ENCODE measurements at places on chromosomes 11 and 22.
A peak's percentile ranks its signal among the peaks of the same experiment; 100 is the strongest.

GRCh38 chr11:61954851-61955421 lies 4.8 kb downstream of the BEST1 start:
- DNase-seq, result no peak

- peak; percentile 84 for DNase-seq
Measured at GRCh38 chr11:32809313-32809712, 14.9 kb upstream of the CCDC73 start.

GRCh38 chr11:62400760-62401159 lies 18.1 kb upstream of the SCGB1A1 start:
- no peak for DNase-seq

DNA sequence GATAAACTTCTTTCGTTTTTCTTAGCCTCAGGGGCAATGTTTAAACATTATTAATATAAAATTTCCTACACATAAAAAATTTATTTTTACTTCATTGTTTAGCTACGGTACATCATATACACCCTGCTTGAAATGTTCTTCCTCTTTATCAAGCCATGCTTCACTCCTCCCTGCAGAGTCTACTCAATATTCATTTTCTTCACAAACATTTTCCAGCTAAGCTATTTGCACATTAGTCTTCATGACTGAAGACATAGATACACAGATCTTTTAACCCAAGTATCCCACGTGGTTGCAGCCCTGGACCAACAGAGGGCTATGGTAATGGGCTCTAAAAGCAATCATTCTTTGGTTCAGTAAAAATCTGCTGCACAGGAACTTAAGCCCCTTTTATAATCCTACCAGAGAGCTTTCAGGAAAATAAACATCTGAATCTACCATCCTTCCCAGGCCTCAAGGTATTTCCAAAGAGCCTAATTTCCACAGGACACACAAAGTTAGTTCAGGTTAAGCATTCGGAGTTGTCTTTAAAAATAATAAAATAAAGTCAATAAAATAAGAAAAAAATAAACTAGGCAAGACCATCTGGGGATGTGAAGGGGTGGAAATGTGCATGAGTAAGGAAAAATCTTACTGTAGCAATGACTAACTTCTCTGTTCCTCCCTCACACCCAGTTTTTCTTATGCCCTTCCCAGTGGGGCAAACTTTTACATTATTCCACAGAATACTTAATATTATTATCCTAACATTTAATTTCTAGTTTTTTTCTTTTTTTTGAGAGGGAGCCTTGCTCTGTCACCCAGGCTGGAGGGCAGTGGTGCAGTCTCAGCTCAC lies 21.6 kb upstream of the OR6X1 start:
- no peak for DNase-seq

DNA sequence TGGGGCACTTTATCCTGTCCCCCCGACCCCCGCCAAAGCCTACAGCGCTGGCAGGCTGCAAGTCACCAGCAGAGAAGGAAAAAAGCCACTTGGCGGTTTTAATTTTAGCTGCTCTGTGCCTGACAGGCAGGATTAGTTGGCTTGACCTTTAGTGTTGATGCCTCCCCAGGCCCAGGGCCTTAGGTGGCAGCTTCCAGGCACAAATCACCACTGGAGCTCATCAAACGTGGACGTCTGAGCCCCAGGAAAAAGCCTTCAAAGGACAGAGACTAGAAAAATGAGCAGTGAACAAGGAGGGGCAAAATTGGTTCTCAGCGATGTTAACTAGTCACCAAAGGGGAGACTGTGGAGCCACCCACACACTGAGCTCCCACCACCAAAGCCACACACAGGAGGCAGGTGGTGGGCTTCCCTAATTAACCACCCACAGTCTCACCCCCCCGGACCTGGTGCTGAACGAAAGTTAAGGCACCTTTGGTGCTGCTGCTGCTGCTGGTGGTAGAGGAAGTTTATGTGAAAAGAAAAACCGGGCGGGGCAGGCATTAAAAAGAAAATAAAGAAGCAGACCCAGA lies 4.4 kb upstream of the PYGM start:
- no peak for DNase-seq

GRCh38 chr11:106697058-106697457 lies 321.2 kb downstream of the GUCY1A2 start:
- DNase-seq, result no peak

DNA sequence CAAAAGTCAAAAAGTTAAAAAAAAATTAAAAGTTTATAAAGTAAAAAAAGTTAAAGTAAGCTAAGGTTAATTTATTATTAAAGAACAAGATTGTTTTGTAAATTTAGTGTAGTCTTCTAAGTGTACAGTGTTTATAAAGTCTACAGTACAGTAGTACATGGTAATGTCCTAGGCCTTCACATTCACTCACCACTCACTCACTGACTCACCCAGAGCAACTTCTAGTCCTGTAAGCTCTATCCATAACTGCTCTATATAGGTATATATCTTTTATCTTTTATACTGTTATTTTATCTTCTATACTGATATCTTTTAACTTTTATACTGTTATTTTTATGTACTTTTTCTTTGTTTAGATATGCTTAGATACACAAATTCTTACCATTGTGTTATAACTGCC lies 11.2 kb downstream of the C2CD3 start:
- no peak for DNase-seq

DNA sequence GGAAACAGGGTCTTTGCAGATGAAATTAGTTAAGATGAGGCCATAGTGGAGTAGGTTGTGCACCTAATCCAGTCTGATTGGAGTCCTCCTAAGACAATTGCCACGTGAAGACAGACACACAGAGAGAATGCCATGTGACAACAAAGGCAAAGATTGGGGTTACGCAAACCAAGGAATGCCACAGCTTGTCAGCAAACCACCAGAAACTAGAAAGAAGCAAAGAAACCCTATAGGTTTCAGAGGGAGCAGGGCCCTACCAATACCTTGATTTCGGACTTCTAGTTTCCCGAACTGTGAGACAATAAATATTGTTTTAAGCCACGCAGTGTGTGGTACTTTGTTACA lies 8.2 kb upstream of the LAYN start:
- no peak for DNase-seq

- DNase-seq, result no peak
Measured at GRCh38 chr11:85530634-85531033, 96.5 kb downstream of the DLG2 start.

- DNase-seq, result no peak
Measured at GRCh38 chr11:66360406-66361073, 11.0 kb downstream of the SLC29A2 start.

- DNase-seq, result no peak
Measured at GRCh38 chr11:59992425-59992824, 24.6 kb upstream of the OOSP4B start.

GRCh38 chr22:47036936-47037485 lies 274.6 kb downstream of the TBC1D22A start:
- DNase-seq, result no peak

- no peak for DNase-seq
Measured at GRCh38 chr11:27228906-27229290, 134.1 kb downstream of the CCDC34 start.

- DNase-seq, result no peak
Measured at GRCh38 chr11:107182978-107183377, 164.7 kb upstream of the GUCY1A2 start.

GRCh38 chr11:14529951-14530350 lies 9.8 kb upstream of the PSMA1 start:
- DNase-seq, result no peak

DNA sequence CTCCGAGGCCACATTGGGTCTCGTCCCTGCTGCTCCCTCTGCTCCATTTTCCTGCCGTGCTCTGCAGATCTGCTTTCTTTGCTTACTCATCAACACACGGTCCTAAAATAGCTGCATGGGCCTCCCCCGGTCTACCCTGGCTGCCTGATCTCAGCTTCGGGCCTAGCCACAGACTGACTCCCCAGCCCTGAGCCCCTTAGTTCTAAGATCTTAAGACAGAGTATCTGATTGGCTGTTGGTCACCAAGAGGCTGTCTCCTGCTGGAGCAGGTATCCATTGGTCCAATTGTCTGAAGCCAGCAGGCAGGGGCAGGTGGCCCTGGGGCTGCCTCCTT lies 53.7 kb upstream of the NECTIN1 start:
- DNase-seq, result peak; percentile 42

- no peak for DNase-seq
Measured at GRCh38 chr11:133638921-133639320, 106.6 kb upstream of the OPCML start.

- DNase-seq, result peak; percentile 58
Measured at GRCh38 chr11:45603946-45604682, 61.3 kb downstream of the CHST1 start.

GRCh38 chr11:95764267-95764898 lies 25.2 kb downstream of the FAM76B start:
- DNase-seq, result peak; percentile 85

GRCh38 chr11:132330515-132330914 lies 960.1 kb downstream of the NTM start:
- no peak for DNase-seq

DNA sequence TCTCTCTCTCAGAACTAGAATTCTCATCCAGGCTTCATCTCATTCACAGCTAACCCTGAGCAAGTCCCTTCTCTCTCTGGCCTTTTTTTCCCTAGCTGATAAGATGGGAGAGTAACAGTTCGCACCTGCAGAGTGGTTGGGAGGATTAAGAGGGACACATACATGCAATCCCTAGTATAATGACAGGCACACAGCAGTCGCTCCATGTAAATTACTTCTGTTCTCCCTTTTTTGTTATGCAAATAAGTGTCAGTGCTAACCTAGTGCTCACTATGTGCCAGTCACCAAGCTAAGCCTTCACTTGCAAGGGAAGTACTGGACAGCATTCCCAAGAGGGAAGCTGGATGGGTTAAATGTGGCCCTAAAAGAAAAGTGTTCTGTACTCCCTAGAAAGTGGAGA lies 63.4 kb downstream of the TENM4 start:
- DNase-seq, result no peak

- DNase-seq, result no peak
Measured at GRCh38 chr11:1876361-1877063, 15.2 kb downstream of the PRR33 start.

DNA sequence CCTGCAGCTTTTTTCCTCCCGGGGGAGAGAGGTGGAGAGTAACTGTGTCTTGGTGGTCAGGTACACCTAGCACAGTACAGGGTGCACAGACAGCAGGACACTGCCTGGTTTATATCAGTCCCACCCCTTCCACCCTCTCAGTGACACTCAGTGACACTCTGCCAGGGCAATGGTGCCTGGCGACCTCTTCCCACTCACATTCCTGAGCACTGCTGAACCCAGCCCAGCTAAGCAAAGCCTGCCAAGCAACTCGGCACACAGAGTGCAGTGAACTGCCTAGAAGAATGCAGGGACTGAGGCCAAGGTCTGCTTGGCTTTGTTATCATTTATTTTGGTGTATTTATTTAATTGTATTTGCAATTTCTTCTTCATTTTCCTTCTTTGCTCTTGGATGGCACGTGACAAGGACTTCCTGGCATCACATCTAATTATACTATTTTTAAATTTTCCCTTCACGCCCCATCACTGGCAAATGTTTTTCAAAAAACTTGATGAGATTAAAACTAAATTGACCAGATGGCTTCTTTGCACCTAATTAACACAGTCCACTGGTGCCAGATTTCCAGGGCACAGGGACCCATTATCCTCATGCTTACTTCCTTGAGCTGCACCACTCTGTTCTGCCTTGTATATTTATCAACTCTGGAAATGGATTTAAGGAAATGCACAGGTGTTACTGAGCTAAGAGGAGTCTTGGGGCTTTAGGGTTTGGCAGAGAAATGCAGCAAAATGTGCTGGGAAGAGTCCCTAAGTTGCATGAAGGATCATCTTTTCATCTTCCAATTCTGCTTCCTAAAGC lies 205.6 kb downstream of the ADAMTS15 start:
- DNase-seq, result peak; percentile 82

DNA sequence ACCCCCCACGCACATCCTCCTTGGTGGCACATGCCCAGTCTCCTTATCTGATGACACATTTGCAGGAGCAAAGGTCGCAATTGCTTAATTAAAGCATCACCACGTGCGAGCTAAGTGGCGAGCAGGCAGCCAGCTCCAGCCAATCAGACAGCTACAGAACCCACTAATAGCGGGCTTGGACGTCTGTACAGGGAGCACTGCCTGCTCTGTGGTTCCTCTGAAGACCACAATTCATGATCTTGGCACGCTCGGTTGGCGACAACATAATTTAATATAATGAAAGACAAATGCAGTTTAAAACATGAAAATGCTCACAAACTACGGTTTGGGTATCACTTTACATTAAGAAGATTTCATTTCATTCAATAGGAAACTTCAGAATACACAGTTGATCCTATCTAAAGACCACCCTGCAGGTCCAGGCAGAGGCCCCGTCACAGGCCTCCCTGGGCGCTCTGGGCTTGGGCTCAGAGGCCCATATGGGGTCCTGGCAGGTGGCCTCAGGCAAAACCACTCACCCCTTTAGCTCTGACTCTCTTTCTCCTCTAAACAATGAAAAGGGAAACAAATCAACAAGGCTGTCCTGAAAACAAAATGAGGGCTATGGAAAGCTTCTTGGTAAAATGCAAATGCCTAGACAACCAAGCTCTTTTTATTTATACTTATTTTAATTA lies 10.4 kb downstream of the PACSIN2 start:
- DNase-seq, result peak; percentile 62

GRCh38 chr11:102345904-102346303 lies 1.1 kb upstream of the BIRC2 start:
- no peak for DNase-seq

GRCh38 chr11:43574949-43575912 lies 105.3 kb upstream of the HSD17B12 start:
- DNase-seq, result peak; percentile 36

GRCh38 chr11:121560236-121560635 lies 107.5 kb upstream of the SORL1-AS1 start:
- no peak for DNase-seq

DNA sequence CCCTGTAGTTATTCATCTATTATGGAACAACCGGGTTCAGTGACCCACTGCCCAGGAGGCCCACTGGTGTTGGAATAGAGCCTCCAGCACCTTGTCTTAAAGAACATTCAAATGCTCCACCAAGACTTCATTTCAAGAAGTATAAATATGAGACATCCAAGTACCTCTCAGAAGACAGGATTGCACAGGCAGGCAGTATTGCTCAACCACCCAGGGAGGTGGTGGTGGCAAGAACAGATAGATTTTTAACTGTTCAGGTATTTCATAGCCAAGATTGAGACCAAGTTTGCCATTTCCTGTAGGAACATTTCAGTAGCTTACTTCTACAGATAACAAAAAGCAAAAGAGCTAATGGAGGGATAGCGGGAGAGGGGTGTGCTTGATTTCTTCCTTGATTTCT lies 78.7 kb downstream of the COMMD9 start:
- no peak for DNase-seq

GRCh38 chr11:128862908-128863660 lies 4.0 kb downstream of the KCNJ1 start:
- no peak for DNase-seq
